ENCODE measurements at places on chromosomes 5 and 9. TPM values are rescaled to one million over a fixed set of nuclear protein-coding genes. Genes with fewer than 3 reads are reported as not detected.

CA9 gene
- 0.70 TPM for total RNA-seq

ZNF618 gene
- total RNA-seq = 31.5 TPM

ENHO gene
- total RNA-seq = 0.41 TPM

TAL2 gene
- 4.1 TPM for total RNA-seq

CCDC183 gene
- total RNA-seq = 3.1 TPM
